ENCODE measurements at places on chromosomes 12 and 14. TPM values are rescaled to one million over a fixed set of nuclear protein-coding genes. Genes with fewer than 3 reads are reported as not detected.

Gene SIX1
- not detected for total RNA-seq

Gene ESR2
- total RNA-seq: 6.1 TPM

Gene TAS2R46
- total RNA-seq: 3.1 TPM

- no peak for ATAC-seq
These were observed 178.5 kb downstream of the DAD1 start for GRCh38 chr14:22410497-22410896.

Gene CLBA1
- 0.85 TPM for total RNA-seq
